ENCODE measurements at places on chromosomes 12 and 14.

- DNase-seq = no peak
These were observed 39.4 kb downstream of the CCDC92 start for GRCh38 chr12:123933214-123933613.

DNA sequence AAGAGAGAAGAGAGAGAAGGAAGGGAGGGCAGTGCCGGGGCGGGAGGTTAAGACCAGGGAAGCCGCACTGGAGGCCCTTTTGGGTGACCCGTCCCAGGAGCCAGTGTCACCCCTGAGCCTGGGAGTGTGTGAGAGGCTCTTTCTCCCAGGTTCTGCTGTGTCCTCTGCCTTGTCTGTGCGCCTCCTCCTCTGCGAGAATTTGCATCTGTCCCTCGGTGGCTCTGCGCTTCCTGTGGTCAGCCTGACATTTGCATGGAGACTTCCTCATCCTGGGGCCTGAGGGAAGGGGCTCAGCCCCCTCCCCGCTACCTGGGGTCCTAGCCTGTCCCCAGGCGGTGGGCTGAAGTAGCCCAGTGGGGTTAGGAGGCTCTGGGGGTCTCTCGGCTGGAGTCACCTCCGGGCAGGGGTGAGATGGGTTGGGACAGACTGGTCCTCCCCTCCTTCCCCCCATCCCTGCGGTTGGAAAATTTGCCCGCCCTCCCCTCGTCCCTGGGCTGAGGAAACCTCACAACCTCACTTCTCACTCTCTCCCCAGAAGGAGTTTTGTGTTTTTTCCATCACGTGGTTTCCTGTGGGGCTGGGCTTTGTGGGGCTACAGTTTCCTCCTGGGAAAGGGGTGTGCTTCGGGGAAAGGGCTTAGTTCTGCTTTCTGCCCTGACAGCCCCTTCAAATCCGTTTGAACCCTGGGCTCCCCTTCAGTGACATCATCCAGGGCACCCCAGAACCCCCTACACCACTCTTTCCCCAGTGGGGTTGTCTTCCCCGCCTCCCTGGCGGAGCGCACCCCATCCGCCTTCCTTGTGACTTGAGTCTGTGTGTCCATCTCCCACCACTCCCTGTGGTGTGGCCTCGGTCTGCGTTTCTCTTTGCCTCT lies 2.5 kb downstream of the PTPN6 start:
- no peak for DNase-seq

DNA sequence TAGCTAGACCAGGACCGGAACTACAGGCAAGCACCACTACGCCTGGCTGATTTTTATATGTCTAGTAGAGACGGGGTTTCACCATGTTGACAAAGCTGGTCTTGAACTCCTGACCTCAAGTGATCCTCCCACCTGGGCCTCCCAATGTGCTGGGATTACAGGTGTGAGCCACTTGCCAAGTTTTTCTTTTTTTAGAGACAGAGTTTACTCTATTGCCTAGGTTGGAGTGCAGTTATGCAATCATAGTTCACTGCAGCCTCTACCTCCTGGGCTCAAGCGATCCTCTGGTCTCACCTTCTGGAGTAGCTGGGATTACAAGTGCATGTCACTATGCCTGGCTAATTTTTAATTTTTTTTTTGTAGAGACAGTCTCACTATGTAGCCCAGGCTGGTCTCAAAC lies 201.5 kb upstream of the TBX3 start:
- DNase-seq = no peak

DNA sequence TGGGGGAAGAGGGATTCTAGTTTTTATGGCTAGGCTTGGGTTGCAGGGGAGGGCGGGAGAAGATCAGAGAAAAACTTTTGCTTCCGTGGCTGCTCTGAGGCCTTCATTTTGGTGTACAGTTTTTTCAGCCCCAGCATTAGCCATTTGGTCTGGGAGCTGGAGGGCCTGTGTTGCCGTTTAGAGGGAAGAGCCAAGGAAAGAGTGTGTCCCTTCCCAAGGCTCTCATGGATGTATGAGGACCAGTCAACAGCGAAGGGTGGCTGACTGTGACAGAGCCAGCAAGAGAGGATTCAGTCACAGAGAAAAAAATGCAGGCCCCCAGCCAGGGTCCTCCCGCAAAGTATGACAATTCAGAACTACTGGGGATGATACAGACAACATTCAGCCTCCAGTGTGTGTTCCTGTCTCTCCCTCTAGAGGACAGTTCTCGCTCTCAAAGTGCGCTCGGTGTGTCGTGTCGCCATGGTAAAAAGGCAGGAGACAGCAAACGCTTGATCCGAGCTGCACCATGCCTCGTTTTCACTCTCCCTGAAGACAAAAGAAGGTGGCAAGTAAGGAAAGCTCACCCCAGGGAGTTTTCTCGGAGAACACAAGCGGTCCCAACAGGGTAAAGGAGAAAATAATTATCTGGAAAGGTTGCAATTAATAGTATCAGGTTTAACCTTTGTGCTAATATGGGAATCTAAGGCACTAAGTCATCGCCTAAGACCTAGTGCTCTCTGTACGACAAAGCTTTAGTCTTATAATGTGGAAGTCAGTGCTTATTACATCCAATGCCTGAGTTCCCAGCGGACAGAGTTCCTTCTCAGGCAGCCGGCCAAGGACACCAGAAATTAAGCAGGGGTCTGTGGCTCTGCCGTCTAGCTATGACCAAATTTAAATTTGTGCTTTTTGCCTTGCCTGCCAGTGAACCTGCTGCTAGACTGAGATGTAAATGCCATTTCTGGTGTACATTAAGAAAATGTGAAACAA lies 157.3 kb upstream of the PLXNC1 start:
- no peak for DNase-seq

DNA sequence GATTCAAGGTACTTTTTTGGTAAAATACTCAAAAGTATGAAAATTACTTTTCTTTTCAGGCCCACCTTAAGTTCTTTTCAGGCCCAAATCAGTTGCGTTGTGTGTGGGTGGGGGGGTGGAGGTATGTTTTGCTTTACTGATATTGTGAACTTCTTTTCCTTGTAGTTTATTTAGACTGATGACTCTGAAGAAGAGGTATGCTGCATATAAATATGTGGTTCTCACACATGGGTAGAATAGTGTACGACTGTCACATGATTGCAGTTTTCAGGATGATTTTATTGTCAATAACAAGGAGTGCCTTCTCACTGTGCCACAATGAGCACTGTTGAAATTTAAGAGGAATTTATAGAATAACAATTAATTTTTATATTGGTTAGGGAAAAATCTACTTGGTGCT lies 166.6 kb upstream of the ATP2B1 start:
- DNase-seq = no peak

- DNase-seq = no peak
These were observed 4.9 kb downstream of the CDC42BPB start for GRCh38 chr14:103052407-103052806.

- peak; percentile 10 for DNase-seq
These were observed 78.2 kb upstream of the OSBPL8 start for GRCh38 chr12:76637807-76638206.

DNA sequence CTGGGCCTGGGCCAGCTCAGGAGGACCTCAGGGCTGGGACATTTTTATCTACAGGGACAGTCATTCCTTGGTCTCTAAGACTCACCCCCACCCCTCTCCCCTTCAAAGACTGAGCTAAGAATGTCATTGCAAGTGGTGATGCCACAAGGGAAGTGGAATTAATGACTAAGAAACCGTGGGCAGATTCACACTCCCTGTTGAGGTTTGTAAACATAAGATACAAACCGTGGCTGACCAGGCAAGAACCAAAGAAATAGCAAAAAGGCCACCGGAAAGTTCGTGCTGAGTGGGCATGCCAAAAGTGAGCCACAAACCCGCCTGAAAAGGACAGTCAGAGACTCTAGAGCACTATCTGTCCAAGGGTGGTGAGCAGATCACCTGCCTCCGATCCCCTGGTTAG lies 25.7 kb downstream of the NUAK1 start:
- DNase-seq = no peak

GRCh38 chr12:65614259-65614889 lies 209.9 kb upstream of the HMGA2 start:
- DNase-seq = no peak

DNA sequence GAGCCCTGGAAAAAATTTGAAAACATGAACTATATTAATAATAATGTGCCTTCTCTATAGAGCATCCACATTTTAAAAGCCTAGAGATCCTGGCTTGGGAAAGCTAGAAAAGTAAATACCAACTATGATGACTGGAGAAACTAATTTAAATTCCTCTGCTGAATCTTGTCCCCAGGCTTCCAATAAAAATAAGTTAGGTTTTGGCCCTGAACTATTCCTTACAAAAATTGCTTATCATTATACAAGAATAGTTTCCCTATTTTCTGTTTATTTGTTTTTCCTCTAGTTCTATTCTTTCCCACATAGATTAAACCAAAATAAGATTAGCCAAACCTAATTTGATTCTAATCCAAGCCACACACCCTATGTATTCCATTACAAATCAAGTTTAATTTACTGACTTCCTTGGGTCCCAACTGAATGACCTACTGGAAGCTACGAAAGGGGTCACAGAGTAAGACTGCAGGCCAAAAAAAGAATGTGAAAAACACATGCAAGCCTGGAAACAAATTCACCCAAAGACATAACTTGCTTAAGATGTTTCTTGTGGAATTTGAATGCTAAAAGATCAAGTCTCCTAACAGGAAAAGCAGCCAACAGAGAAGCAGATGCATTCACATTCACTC lies 133.0 kb downstream of the PAWR start:
- no peak for DNase-seq

GRCh38 chr14:94592457-94592856 lies 11.2 kb downstream of the SERPINA5 start:
- DNase-seq = no peak

GRCh38 chr12:112239881-112240280 lies 114.5 kb downstream of the TRAFD1 start:
- DNase-seq = no peak

DNA sequence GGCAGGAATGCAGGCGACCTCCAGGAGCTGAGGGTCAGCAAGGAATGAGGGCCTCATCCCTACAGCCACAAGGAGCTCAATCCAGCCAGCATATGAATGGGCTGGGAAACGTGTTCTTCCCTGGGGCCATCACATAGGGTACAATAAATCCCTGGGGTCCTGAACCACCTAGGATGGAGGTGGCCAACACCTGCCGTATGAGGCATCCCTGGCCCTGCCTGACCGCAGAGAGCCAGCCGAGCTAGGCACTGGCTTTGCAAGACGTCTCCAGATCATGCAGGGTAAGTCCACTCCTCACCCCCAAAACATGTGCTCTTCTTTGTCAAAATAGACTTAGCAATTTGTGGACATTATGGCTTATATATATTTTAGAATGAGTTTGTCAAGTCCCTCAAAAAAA lies 303.7 kb upstream of the DIO3 start:
- DNase-seq = no peak

DNA sequence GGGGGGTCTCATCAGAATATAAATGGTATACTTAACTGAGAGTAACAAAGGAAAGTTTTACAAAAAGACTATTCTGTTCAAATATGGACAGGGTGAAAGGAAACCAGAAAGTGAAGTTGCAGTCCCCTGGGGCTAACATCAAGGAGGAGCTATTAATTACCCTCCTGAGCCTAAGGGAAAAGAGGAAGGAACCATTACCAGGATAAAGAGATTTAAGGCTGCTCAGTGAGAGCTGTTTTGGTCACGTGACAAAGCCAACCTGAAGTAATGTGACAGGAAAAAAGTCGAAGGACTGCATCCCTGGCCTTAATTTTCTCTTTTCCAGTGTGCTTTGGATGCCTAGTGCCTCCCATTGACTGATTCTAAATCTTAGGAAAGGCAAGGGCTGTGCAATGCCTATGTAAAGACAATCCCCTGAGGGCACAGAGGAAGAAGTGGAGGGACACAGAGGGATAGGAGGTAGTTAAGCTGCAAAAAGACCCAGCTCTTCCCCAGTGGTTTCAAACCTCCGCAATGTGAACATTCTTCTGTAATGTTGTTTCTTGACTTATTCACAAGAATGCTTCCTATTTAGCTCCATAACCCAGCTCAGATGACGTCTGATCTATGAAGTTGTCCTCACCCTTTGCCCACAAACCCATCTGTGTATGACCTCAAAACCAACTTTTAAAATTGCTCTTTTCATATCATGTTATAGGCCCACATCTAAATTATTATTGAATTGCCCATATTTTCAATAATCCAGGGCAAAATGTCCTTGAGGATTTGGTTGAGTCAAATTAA lies 187.7 kb upstream of the DCN start:
- no peak for DNase-seq

DNA sequence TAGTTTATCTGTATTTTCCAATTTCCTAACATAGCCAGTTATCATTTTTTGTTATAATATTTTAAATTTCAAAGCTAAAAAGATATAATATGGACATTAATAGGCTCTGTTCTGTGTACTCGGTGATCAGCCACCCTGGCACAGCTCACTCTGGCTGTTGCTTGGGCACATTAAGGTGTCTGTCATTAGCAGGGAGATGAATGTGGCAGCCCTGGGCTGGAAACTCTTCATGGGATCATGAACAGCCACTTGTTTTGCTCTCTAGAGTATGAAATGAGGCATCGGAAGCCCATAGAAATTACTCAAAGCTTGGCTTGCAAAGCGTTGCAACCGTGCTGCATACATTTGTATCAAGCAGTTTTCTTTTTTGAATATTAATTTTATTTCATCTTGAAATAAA lies 233.2 kb downstream of the DACT1 start:
- DNase-seq = no peak

DNA sequence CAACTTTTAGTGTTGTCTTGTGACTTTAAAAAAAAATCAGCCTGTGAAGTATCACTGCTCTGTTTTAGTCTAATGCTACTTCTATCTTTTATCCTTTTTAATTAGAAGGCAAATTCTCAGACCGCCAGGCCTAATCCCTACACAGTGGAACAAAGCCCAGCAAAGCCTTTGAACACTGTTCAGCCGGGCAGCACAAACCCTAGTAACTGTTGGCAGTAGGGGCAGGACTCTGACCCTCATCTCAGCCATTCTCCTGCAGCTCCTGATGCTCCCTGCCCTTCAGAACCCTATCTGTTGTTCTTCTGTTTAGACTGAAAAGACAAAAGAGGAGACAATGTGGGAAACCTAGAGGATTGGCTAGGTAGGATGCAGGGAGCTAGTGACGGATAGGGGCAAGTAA lies 78.0 kb upstream of the OTX2 start:
- no peak for DNase-seq

DNA sequence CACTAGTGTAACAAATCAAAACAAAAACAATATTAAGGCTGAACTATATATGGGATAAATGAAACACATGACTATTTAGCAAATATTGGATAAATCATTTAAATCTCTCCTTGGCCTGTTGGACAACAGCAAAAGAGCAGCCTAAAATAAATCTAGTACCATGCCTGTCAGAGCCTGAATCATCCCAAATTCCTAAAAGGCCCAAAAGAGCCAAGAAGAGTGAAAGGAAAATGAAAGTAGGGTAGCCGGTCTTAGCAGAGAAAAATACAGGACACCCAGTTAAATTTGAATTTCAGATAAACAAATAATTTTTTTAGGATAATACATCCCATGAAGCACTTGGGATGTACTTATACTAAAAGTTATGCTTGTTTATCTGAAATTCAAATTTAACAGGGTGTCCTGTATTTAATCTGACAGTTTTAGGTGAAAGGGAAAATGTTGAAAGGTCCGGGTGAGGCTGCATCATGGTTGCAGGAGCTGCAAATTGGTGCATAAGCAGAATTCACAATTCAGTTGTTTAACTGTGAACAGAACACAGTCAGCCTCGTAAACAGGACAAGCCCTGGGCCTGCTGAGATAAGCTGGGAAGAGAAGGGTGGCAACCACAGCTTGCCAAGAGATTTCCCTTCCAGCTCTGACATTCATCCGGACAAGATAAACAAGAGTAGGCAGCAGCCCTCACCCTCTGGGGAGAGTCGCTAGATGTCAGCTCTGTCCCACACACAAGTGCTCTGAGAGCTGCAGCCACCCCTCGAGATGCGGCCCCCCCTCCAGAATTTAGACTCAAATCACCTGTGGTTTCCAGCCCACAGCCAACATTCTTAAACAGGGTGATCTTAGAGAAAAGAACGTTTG lies 30.3 kb downstream of the DMAC2L start:
- peak; percentile 89 for DNase-seq

GRCh38 chr12:52149651-52150241 lies 42.1 kb downstream of the KRT80 start:
- no peak for DNase-seq
